Foreskin melanocyte (primary cell): ENCODE measurements at places on chromosomes 7 and 10.
A peak's percentile ranks its signal among the peaks of the same experiment; 100 is the strongest.

DNA sequence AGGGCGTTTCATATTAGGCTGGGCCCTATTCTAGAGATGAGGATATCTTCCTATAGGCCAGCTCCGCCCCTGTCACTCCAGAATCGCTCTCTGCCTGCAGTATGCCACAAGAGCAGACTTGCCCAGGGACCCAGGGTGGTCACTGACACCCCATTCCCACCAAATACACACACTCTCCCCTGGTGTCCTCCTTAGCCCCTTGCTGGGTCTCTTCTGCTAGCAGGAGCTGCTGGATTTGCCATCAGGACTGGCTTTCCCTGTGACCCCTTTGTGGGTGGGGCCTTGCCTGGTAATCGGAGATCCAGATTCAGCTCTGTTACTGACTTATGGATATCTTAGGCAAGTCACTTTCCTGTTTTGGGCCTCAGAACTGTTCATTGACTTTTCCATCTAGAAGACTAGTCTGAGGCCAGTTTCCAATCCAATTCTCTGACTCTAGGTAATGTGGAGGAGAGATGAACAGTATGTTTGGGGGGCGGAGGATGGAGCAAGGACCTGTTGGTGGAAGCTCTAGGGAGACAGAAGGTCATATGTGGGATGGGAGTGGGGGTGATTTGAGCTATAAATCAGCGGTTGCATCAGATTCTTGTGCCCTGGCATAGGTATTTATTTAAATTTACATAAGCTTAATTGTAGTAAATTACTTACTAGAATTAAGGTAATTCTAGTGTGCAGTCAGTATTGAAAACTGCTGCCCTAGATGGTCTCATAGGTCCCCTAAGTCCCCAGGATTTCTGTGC, 1.6 kb downstream of the TSPAN15 start:
- DNase-seq, result no peak

GRCh38 chr10:98170249-98171117, 36.0 kb downstream of the R3HCC1L start:
- DNase-seq, result no peak

- DNase-seq, result no peak
Observed at GRCh38 chr7:84624927-84625326, 430.3 kb upstream of the SEMA3A start.

GRCh38 chr10:117934477-117934876, 112.3 kb downstream of the RAB11FIP2 start:
- no peak for DNase-seq

DNA sequence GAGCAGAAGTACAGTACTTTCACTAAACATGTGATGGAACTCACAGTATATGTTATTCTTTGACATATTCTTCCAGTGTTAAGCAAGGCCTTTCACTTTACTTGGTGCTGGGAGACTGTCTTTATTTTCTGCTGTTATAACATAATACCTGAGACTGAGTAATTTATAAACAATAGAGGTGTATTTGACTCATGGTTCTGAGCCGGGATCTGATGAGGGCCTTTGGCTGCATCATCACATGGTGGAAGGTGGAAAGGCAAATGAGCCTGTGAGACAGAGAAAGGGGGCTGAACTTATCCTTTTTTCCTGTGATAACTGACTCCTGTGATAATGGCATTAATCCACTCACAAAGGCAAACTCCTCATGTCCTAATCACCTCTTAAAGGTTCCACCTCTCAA, 1.4 kb downstream of the SUPV3L1 start:
- DNase-seq, result no peak

DNA sequence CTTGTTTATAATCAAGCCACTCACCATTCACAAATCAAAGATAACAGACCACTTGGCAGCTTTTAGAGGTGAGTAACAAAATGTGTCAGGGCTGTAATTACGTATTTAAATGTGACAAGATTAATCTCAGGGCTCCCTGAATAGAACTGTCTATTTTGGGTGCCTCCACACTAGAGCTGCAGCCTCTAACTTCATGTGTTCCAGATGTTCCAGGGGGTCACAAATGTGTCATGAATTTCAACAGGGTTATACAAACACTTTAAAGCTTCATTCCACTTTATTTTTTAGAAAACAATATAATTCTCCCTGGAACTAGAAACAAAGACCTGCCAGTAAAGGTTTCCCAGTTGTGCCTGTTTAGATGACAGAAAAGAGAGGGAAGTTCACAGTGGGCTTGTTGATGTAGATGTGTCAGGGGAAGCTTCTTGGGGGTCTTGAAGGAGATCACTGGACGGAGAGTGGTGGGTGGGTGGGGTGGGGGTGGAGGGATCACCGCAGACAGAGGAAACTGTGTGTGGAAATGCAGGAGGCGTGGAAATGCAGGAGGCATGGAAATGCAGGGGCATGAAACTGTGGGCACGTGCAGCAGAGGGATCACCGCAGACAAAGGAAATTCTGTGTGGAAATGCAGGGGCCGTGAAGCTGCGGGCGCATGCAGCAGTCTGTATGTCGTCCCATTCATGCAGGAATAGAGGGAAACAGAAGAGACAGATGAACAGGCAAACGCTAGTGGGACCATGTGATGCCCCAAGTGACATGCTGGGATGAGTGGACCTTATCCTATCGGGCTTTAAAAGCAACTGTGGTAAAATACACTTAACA, 42.0 kb upstream of the TRIL start:
- DNase-seq, result peak; percentile 57

DNA sequence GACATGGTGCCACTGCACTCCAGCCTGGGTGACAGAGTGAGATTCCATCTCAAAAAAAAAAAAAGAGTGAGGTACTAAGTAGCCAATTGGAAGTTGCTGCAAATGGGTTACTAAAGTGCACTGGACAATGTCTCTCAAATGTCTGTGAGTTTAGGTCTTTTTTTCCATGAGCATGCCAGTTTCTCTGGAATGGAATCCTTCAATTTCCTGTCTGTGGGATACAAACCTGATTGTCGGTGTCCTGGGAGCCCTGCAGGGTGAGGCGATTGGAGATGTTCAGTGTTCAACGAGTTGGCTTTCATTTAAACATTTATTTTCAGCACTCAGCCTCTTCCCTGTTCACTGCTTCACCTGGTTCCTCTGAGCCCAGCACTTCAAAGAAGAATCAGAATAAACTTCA, 5.3 kb upstream of the CALD1 start:
- DNase-seq, result no peak
